ENCODE measurements at places on chromosomes 2 and 18. TPM values are rescaled to one million over a fixed set of nuclear protein-coding genes. Genes with fewer than 3 reads are reported as not detected.

DNA sequence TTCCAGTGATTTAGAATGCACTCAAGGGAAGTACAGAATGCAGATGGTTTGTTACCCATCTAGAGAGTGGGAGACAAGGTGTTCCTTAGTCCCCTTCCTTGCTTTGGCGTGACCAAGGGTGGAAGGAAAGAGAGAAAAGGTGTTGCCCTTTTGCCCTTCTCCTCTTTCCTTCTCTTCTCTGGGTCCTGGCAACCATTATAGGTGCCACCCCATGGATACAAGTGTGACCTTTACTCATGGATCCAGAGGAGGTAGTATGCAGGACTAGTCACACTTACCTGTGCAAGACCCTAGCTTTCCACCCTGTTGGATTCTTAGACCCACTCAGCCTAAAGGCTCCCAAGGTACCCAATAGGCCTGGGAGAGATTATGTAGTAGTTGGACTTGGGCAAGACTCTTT lies 11.6 kb upstream of the RBFA start:
- DNase-seq = no peak

DNA sequence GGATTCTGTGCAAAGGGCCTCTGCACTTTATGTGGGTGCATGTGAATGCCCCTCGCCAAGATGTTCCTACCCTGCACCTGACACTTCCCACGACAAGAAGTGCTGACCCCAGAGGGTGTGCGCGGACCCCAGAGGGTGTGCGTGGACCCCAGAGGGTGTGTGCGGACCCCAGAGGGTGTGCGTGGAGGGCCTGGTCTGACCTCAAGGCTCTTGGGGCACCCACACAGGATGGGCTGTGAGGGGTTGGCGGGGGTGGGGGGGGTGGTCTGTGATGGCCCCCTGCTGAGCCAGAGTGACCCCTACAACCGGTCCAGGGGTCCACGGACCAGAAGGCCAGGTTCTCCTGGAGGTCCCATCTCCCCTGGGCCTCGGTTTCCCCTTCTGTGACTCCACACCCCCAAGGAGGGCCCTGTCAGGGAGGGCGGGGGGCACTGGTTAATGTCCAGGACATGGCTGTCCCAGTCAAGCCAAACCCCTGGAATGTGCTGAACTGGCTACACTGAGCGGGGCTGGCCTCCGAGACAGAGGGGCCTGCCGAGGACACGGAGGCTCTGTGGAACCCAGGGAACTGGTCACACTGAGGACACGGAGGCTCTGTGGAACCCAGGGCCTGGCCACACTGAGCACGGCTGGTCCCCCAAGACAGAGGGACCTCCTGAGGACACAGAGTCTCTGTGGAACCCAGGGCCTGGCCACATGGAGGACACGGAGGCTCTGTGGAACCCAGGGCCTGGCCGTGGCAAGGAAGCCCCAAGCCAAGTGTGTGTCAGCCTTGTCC lies 3.1 kb downstream of the NEU4 start:
- no peak for DNase-seq

The DSG2 gene
- polyA plus RNA-seq = 44.3 TPM

DNA sequence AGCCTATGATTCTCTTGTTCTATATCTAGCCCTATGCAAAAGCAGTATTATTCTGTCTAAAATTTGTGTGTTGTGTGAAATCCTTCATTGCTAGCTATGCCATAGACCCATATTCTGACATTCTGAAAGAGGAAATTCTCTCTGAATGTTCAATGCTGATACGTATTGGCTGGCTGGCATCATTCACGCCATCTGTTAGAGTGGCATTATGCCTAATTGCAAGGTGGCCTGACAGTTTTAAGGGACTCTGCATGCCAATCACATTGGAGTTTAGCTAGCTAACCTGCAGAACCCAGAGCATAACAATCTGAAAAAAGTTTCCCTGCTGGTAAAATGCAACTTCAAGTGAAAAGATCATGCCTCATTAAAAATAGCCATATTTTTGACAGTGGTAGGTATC lies 316.0 kb downstream of the SOX11 start:
- no peak for DNase-seq

GRCh38 chr2:41900101-41900577 lies 147.7 kb upstream of the PKDCC start:
- no peak for DNase-seq

GRCh38 chr2:196074631-196075030 lies 6.0 kb upstream of the DNAH7 start:
- DNase-seq = no peak

The IMPACT gene
- polyA plus RNA-seq = 52.9 TPM

The TDRD15 gene
- 0.03 TPM for polyA plus RNA-seq

DNA sequence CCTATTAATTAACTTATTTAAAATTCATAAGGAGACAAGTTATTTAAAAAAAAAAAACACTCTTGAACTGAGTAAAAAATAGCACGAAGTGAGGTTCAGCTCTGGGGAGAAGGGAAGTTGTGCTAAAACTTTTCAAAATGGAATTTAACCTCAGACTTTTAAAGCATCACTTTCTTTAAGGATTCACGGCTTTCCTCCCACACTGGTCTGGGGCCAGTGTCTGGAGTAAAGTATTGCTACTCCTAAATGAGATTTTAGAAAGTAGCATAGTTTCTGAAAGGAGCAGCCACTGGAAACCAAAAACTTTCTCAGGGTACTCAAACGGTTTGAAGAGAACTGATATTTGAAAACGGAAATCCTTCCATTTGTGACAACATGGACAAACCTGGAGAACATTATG lies 97.7 kb upstream of the CYP1B1 start:
- no peak for DNase-seq

DNA sequence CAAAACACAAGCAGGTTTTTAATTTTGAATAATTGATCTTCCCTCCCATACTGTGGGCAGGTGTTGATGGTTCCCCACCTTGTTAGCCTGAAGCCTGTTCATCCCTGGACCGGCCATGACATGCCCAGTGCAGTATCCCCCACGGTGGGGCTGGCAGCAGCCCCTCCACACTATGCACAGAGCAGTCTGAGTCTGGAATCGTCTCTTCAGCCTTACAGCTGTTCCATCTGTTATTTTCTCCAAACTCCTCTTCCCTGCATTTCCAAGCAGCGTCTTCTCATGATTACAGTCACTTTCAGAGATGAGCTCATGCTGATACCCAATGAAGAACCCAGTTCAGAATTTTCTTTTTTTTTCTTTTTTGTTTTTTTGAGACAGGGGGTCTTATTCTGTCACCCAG lies 68.2 kb downstream of the ADI1 start:
- DNase-seq = no peak

The SERPINB8 gene
- 3.7 TPM for polyA plus RNA-seq

DNA sequence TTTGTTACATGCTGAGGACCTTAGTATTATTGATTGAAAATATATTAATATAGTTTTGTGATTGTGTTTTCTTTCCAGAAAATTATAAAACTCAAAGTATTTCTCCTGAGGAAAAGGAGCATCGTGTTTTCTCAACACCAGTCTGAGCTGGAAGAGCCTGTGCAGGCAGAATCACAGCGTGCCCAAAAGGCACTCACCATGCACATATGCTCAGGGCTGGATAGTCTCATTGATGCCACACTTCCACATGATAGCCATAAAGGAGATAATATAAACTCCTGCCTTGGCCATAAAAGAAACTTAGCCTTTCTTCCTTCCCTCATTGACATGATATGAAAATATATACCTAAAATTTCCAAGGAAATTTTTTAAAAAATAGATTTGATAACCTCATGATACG lies 4.0 kb downstream of the PDE1A start:
- DNase-seq = no peak

DNA sequence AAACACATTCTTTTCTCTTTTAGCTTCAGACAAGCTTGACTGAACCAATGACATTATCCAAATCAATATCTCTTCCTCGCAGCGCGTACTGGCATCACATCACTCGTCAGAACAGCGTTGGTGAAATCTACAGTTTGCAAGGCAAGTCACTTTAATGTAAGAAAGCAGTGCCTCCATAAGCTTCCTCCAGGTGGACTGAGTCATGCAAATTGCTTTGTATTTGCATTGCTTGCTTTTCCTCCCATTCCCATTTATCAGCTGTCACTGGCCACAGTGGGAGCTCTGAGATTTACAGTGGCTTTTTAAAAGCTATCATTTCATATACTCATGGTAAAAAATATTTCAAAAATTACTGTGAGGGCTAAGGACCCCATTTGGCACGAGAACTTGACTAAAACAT lies 189.9 kb downstream of the CD226 start:
- DNase-seq = peak; percentile 3

- no peak for DNase-seq
Measured at GRCh38 chr2:187125318-187125717, 276.3 kb upstream of the ZSWIM2 start.

DNA sequence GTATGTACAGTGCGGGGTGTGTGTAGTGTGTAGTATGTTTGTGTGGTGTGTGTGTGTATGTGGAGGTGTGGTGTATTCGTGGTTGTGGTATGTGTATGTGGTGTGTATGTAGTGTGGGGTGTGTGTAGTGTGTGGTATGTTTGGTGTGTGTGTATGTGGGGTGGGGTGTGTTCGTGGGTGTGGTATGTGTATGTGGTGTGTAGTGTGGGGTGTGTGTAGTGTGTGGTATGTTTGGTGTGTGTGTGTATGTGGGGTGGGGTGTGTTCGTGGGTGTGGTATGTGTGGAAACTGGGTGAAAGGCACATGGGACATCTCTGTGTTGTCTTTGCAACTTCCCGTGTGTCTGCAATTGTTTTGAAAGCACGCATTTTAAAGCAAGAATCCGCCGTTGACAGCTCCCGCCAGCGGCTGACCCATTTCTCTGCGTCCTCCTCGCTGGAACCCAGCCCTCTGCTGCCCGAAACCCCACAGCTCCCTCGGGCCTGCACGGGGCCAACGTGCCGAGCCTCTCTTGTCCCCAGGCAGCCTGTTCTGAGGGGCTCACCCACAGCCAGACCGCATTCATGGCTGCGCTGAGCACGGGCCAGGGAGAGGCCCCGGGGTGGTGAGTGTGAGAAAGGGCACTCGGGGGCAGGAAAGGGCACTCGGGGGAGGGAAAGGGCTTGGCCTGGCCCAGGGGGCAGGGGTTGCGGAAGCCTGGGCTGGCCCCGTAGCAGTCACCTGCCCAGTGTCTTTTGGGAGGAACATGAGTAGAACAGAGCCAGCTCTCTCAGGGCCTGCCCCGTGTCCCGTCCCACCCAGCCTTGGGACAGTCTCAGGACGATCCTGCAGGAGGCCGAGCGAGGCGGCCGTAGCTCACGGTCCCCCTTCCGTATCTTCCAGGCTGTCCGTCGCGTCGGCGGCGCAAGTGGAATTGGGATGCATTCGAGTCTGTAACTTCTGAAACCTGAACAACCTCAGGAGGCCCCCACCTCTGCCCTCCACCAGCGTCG lies 61.4 kb downstream of the TWIST2 start:
- DNase-seq = no peak

The CPO gene
- 1.8 TPM for polyA plus RNA-seq

DNA sequence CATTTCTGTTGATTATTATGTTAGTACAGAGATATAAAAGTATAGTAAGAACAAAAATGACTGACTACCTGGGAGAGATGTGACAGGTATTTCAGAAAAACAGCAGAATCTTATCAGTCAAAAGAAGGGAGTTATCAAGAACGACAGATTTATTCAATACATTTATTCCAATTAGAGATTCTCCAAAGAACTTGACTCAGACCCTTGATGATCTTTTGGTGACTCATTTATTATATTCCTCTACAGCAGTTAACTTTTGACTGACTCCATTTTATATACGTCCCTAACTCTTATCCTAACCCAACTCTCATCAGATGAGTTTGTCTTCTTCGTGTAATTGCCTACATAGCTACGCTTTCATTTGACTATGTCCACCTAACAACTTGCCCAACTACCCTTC lies 91.1 kb downstream of the C2orf74 start:
- DNase-seq = no peak

DNA sequence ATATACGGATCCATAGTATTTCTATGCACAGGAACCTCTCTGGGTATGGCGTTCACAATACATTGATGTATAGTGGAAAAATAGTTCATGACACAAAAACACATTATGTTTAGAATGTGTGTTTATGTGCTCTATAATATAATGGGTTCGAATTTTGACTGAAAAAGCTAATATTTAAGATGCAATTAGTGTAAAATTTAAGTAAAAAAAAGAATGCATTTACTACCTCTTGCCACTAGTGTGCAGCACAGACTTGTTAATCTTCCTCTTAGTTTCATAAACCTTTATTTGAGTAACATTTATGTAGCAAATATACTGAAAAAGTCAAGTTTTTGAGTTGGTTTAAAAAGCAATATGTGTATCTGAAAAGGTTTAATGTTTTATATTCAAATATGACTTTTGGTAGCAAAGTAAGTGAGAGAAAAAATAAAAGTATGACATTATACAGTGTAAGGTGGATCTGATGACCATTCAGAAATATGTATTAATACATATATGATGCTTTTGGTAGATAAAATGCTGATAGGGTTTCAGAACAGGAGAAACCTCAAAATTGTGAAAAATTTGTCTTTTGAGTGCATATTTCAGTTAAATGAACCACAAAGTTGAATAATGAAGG lies 49.4 kb downstream of the CCDC102B start:
- peak; percentile 4 for DNase-seq

- DNase-seq = no peak
Measured at GRCh38 chr2:3598912-3599854, 4.3 kb downstream of the COLEC11 start.

DNA sequence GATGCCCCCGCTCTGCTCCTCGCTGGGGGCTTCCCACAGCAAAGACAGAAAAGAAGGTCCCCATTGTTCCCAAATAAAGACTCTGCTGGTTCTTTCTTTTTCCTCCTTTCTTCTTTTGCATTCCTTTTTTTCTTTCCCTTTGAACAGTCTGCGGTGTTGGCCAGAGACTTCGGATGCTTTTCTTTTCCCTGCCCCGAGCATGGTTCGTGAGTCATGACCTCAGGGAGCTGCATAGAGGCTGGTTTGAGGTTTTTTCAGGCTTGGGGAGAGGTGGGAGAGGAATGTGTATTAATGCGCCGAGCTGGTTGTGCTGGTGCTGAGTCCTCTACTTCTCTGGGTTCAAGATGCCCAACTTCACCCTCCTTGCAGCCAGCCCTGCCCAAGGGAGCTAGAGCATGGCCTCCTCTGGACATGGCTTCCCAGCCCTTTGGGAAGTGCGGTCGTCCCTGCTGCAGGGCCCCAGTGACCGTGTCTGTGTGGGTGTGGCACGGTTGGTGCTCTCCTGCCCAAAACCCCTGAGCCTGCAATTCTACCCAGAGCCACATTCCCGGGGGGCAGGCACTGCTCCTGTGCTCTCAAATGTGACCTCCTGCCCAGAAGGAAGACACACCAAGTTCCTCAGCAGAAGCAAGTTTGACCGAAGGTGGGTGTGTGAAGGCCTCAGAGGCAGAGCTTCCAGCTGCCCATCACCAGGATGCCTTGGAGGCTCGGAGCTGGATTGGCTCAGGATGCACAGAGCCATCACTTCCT lies 9.0 kb upstream of the ARHGEF4 start:
- DNase-seq = no peak

The DUSP28 gene
- 9.1 TPM for polyA plus RNA-seq

- DNase-seq = no peak
Measured at GRCh38 chr2:38483776-38484501, 106.9 kb upstream of the ATL2 start.

- no peak for DNase-seq
Measured at GRCh38 chr2:236162882-236163470, 5.2 kb downstream of the GBX2 start.

- DNase-seq = no peak
Measured at GRCh38 chr2:179341152-179341866, 76.7 kb upstream of the SESTD1 start.
